ENCODE measurements at places on chromosomes 2 and 18.

DNA sequence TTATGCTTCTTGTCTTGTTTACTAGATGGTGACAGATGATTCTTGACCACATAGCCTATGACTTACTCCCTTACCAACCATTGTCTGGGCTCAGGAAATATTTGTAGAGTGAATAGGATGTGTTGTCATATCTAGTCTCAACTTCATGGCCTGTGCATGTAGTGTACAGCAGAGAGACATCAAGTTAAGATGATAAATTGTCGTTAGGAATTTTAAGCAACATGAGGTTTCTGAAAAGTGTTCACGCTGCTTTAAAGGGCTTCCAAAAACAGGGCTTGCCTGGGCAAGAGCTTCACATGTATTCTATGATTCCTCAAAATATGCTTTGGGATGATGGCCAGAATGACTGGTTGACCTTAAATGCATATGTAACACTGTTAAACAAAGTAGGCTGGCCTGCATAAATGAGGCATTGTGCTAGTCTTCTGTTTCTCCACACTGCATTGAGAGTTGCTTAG is 424.0 kb downstream of the RND3 start:
- DNase-seq: no peak

- DNase-seq: no peak
Observed at GRCh38 chr2:213475433-213475832, 191.2 kb downstream of the SPAG16 start.

GRCh38 chr2:128172191-128172590 is 81.2 kb downstream of the UGGT1 start:
- DNase-seq: no peak

- no peak for DNase-seq
Observed at GRCh38 chr18:43627848-43628530, 350.7 kb upstream of the SYT4 start.

DNA sequence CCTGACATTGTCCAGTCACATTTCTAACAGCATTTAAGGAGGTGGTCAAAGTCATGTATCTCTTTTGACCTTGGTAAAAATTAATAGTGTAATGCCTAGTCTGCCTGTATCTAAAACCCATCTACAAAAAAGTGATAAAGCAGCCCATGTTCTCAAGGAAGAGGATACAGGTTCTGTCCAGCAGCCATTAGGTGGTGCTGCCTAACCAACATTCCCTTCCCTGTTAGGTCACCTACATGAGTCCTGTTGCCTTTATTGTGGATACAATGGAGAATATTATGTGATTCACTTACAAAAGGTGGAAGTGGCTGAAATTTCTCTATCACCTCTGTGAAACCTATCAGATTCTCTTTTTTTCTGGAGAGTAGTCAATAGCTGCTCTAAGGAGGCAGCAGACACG is 52.5 kb downstream of the AQP4 start:
- DNase-seq: no peak

GRCh38 chr2:70354264-70354949 is 52.5 kb upstream of the FAM136A start:
- DNase-seq: no peak

- no peak for DNase-seq
Observed at GRCh38 chr18:49030138-49030537, 79.4 kb upstream of the SMAD7 start.

- no peak for DNase-seq
Observed at GRCh38 chr2:197599285-197599965, 76.0 kb downstream of the RFTN2 start.

GRCh38 chr2:173205375-173205774 is 129.7 kb downstream of the MAP3K20 start:
- DNase-seq: no peak

- no peak for DNase-seq
Observed at GRCh38 chr2:228703152-228703551, 521.7 kb upstream of the SPHKAP start.

DNA sequence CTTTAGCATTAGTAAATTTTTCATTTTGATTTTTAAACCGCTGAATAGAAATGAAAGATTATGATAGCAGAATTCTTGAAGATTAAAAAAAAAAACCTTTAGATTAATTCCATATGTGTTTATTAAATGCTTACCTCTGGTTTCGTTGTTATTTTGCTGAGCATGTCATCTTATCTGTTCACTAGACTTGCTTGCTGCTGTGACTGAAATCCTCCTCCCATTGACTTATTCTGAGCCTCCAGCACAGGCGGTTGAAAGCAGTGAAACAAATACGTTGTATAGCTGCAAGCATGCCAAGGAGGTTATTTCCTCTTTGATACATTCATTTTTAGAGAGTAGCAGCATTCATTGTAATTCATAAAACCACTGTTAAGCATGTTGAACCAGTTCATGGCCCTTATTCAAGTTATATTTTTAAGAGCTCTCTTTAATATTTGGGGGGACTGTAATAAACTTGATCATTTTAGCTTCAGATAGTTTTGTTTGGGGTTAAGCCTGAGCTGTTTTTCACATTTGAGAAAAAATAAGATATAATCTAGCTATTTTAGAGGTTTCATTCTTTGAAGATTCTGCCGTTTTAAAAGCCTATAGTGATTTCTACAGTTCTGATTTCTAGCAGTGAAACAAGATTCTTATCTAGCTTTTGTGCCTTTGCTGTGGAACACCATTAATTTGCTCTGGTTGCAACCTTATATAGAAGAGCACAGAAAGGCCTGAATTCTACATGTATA is at the start of gene HTR2B:
Gene HTR2B, minus strand, starts transcription at position 205 of the 731 bp plus-strand sequence. CDS start 1,278 bp downstream, outside the sequence.
- DNase-seq: no peak

GRCh38 chr2:38505779-38506178 is 96.9 kb downstream of the HNRNPLL start:
- DNase-seq: no peak

GRCh38 chr2:107633580-107634147 is 193.0 kb upstream of the RGPD4 start:
- DNase-seq: no peak

DNA sequence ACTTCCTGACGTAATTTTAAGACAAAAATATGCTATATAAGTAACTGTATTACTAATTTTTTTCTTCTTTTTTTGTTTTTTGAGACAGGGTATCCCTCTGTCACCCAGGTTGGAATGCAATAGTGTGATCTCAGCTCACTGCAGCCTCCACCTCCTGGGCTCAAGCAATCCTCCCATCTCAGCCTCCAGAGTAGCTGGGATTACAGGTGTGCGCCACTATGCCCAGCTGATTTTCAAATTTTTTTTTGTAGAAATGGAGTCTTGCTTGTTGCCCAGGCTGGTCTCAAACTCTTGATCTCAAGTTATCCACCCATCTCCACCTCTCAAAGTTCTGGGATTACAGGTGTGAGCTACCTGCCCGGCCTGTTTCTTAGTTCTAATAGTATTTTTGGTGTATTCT is 29.7 kb downstream of the TCF23 start:
- no peak for DNase-seq

Data from activated CD4-positive, alpha-beta T cell treated with anti-CD3 and anti-CD28 coated beads, Interleukin-2, amount 50 U/mL, for 24 hours (primary cell).